ENCODE measurements at places on chromosomes 13 and 19. TPM values are rescaled to one million over a fixed set of nuclear protein-coding genes. Genes with fewer than 3 reads are reported as not detected.
A peak's percentile ranks its signal among the peaks of the same experiment; 100 is the strongest.

The AMER2 gene
- total RNA-seq, result 1.5 TPM

The ELAVL3 gene
- total RNA-seq, result 0.54 TPM

The ADGRE3 gene
- total RNA-seq, result not detected

The IZUMO4 gene
- total RNA-seq, result 8.9 TPM

The LHB gene
- 1.4 TPM for total RNA-seq

The FAM216B gene
- total RNA-seq, result not detected

The OVOL3 gene
- not detected for total RNA-seq

The CBY2 gene
- not detected for total RNA-seq

The CALR3 gene
- not detected for total RNA-seq

- DNase-seq, result no peak
Observed at GRCh38 chr13:31965361-31966066, 66.1 kb upstream of the FRY start.

- DNase-seq, result no peak
Observed at GRCh38 chr13:75432045-75432444, 49.9 kb downstream of the TBC1D4 start.

DNA sequence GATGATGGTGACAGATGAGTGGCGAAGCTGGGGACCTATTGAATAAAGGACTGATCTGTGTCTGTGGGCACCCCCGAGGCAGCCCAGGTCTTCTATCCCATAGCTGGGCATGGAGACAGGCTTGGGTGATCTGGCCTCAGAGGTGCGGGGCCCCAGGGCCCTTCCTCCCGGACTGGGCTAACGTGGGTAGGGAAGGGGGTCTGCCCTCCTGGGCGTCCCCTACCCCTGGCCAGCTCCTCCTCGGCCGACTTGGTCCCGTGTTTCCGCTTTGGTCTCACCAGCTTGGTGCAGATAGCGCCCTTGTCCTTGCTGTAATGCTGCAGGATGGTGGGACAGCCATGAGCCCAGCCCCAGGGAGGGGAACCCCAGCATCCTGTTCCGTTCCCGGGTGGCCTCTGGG is 3.3 kb downstream of the MATK start:
- no peak for DNase-seq

DNA sequence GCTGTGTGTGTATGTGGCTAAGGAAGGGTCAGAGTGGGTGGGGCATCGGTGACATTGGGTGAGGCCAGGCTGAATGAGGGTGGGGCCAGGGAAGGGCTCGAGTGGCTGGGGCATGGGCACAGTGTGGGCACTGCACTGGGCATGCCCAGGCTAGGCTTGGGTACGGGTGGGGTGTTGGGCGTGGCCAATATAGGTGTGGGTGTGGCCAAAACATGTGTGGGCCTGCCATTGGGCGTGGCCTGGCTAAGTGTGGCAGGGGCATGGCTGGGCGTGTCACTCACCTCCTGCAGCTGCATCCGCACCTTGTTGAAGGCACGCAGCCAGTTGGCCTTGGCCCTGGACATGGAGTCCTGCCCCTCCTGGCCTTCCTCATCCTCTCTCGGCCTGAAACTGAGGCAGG is 33.2 kb downstream of the UNC13A start:
- DNase-seq, result no peak

DNA sequence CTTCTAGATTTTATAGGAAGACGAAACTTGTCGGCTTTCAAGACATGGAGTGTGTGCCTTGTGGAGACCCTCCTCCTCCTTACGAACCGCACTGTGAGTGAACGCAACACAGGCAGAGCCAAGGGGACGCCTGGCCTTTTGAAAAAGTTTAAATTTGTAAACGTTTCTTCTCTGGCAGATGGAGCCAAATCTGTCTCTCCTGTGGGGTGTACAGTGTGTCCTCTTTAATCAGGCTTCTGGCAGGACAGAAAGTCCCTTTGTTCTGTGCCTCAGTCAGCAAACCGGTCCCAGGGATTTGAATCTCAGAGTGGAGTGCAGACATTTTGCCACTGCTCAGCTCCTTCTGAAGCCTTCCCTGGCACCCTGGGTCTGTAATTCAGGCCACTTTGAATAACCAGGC is 56.5 kb downstream of the TNFRSF19 start:
- DNase-seq, result no peak

DNA sequence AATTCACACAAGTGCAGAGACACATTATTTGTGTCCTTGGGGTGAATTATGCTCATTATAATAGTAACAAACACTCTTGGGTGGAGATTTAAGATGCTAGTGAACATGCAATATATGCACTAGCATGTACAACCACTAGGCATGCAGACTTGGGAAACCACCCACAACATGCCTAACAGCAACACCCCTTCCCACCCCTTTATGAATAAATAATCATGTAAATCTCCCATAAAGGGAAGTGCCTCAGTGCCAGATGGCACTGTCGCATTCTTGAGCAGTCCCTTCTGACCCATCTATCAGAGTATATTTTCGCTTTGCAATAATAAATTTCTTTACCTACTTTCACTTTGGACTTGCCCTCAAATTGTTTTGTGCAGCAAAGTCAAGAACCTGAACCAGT is 1362.2 kb downstream of the OLFM4 start:
- no peak for DNase-seq

GRCh38 chr13:111620166-111620565 is 299.7 kb downstream of the TEX29 start:
- DNase-seq, result no peak

- DNase-seq, result no peak
Observed at GRCh38 chr13:45782327-45783045, 69.1 kb downstream of the SIAH3 start.

DNA sequence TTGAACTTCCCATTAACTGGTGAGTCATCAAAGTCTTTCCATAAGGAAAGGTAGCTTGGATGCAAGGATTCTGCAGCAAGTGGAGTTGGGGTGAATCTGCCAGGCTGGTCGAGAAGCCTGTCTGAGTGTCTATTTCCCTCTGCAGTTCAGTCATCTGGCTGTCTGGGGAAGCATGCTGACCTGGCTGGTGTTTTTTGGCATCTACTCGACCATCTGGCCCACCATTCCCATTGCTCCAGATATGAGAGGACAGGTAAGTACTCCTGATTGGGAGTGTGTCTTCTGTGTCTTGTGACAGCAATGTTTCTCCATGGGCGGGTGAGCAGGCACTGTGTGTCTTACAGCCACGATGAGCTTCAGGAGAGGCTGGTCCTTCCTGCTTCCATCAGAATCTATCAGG is 189.7 kb downstream of the SHISA2 start:
- no peak for DNase-seq

DNA sequence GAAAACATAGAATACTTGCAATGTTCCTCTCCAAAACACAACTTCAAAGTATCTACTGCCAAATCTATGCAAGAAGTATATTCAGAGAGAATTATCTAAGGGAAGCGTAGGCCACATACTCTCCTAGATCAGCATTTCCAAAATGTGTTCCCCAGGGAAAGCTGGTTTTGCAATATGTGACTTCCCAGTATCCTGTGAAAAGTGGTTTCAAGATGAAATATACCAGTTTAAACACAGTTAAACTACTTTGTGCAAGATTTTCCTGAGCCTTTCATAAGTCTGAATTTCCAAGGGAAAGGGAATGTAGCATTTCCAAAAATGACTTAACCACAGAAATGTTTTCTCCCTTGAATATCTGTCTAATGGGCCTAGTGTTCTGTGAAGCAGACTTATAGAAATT is 7.6 kb downstream of the STARD13 start:
- DNase-seq, result no peak

GRCh38 chr13:106103779-106104178 is 431.7 kb downstream of the EFNB2 start:
- no peak for DNase-seq

DNA sequence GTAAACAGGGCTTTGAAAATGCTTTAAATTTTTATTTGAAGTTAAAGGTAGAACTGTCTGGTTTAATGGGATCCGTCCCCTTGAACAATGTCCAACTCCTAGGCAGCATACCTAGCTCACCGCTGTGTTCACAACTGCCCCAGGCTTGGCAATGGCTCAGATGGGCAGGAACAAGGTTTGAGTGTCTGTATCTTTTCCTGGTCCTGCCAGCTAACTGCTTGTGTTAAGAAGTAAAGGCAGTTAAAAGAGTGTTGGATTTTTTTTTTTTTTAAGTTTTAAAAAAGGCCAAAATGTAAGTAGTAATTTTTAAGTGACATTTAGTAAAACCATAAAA is 66.7 kb upstream of the FNDC3A start:
- no peak for DNase-seq

- peak; percentile 8 for DNase-seq
Observed at GRCh38 chr13:78022164-78022877, 103.7 kb upstream of the EDNRB start.

DNA sequence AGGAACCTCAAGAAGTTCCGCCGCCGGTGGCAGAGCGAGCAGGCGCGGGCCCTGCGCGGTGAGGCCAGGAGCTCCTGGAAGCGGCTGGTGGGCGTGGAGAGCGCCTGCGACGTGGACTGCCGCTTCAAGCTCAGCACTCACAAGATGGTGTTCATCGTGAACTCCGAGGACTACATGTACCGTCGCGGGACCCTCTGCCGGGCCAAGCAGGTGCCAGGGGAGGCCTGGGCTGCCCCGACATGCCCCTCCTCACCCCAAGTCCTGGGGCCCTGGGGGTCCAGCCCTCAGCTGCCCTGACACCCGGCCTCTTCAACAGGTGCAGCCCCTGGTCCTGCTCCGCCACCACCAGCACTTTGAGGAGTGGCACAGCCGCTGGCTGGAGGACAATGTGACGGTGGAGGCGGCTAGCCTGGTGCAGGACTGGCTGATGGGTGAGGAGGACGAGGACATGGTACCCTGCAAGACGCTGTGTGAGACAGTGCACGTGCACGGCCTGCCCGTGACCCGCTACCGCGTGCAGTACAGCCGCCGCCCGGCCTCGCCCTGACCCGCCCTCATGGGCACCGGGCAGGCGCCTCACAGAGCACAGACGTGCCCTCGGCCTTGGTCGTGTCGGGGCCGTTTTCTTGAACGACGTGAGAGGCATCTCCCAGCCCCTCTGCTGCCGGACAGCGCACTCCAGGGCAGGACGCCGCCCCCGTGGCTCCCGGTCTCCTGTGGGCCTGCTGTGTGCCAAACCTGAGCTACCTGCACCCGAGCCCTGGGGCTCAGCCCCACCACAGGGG is 10.4 kb upstream of the F2RL3 start:
- no peak for DNase-seq

DNA sequence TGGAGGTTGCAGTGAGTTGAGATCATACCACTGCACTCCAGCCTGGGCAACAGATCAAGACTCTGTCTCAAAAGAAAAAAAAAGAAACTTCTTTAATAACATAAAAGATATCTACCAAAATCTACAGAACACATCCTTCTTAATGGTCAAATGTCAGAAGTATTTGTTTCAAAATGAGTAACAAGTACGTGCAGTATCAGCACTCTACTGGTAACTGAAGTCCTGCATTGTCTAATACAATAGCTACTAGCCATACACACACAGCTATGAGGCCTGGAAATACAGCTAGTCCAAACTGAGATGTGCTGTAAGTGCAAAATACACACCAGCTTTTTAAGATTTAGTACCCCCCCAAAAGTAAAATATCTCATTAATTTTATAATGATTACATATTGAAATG is 88.1 kb downstream of the TSC22D1 start:
- DNase-seq, result no peak

DNA sequence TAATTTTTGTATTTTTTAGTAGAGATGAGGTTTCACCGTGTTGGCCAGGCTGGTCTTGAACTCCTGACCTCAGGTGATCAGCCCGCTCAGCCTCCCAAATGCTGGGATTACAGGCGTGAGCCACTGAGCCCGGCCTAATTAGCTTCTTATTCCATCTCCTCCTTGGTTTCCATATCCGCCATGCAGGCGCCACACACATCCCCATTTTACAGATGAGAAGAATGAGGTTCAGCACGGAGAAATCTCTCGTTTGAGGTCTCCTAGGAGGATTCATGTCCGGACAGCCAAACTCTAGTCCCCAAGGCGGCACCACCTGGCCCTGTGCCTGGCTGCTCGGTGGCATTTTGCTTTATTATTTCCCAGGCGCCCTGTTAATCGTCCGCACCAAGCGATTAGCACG is 46.2 kb upstream of the PTPRS start:
- no peak for DNase-seq

DNA sequence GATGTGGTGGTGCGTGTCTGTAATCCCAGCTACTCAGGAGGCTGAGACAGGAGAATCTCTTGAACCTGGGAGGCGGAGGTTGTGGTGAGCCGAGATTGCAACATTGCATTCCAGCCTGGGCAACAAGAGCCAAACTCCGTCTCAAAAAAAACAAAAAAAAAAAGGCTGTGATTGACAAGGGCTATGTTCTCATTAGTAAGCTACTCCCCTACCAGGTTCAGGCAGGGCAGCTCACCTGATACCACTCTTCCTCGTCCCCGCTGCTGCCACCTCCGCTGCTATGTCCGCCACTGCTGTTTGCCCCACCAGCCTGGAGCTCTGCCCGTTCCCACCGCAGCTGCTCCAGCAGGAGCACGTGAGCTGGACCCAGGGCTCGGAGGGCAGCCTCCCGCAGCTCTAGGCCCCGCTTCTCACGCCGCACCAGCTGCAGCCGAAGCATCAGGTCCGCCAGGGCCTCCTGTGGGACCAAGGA is 9.4 kb downstream of the USHBP1 start:
- no peak for DNase-seq

DNA sequence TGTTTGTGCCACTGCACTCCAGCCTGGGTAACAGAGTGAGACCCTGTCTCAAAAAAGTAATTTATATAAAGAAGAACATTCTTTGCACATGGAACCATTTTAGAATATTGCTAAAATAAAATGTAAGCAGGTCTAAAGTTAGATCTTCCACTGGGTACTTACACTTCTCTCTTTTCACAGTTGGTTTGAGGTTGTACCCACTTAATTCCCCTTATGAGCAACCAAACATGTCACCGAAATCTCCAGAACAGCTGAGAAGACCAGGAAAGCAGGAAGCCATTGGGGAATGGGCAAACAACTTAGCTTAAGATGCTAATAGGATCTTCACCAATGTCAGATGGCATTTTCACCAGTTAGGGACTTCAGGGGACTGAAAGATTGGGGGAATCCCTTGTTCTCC is 18.8 kb downstream of the NLRP4 start:
- DNase-seq, result no peak

- DNase-seq, result no peak
Observed at GRCh38 chr13:21139374-21139773, 37.0 kb downstream of the SKA3 start.

GRCh38 chr19:51135004-51135403 is 7.1 kb upstream of the SIGLEC7 start:
- DNase-seq, result no peak
